Fibroblast of mammary gland (primary cell): ENCODE measurements at places on chromosomes 2 and 18.
A peak's percentile ranks its signal among the peaks of the same experiment; 100 is the strongest.

DNA sequence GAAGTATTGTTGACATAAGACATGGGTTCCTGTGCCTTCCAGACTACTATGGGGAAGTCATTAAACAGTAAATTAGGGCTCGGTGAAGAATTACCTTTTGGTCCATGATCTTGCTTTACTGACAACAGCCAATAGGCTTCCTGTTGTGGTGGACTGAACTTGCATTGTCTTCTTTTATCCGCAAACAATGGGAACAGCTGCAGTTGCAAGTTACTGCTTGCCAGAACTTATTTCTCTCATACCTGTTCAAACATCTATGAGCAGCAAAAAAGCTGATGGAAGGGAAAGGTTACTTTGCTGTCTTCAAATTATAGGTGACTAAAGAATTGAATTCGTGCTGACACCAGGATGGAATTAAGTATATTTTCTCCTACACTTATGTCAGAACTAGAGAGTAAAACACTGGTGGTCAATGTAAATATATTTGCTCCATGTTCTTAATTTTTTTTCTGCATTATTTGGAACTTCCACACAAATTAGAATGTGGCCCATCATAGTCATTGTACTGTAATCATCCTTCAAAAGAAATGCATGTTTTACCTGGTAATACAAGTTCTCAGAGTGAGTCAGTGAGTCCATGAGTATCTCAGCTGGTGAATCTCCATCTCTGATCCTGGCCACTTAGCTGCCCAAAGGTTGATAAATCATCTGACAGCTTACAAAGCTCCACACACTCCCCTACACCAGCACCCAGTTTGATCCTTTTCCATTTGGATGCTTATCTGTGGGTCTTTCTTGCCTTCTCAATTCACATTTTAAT, 37.3 kb upstream of the RNF152 start:
- DNase-seq = no peak

- DNase-seq = no peak
Measured at GRCh38 chr18:62904396-62905285, 189.3 kb downstream of the PHLPP1 start.

DNA sequence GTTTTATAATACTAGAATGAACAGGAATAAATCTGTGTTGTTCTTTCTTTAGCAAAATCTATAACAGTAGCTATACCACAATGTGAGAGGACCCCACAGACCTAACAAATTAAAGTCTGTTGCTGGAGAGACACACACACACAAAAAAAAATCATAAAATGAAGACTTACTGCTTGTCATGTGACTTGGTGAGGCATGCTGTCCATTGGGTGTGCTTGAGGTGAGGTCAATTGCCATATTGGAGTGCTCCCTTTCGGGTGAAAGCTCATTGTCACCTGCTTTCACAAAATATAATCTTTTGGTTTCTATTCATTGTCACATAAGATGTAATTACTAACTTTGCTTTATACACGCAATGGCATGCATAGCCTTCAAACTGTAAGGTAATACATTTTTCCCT, 3.9 kb downstream of the IKZF2 start:
- DNase-seq = no peak

GRCh38 chr18:68461481-68462018, 253.4 kb downstream of the TMX3 start:
- DNase-seq = no peak

GRCh38 chr2:75041731-75042600, 83.5 kb downstream of the POLE4 start:
- no peak for DNase-seq

DNA sequence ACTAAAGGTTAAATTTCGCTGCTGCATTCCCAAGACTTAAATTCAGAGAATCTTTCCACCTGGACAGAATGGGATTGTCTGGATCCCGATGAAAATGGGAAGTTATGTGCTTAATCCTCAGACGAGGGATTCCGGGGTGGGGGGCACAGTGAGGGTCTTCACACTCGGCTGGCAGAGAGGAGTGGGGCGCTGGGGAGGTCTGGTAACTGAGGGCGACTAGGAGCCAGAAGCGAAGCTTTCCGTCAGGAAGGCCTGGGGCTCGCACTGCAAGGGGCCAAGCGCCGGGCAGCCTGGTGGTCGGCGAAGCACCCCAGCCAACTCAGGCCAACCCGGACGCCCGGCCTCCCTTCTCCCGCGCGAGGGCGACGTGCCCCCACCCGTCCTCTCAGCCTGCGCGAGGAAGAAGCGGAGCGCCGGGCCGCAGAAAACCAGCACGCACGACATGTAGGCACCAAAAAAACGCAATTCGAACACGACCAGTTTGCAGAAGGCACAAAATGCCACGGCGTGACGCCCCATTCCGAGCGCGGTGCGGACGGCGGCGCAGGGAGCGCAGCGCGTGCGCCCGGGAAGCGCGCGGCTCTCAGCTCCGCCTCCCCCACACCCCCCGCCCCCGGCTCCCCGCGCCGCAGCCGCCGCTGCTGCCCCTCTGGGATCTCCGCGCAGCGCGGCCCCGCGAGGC, 188.1 kb downstream of the ZEB2 start:
- no peak for DNase-seq

DNA sequence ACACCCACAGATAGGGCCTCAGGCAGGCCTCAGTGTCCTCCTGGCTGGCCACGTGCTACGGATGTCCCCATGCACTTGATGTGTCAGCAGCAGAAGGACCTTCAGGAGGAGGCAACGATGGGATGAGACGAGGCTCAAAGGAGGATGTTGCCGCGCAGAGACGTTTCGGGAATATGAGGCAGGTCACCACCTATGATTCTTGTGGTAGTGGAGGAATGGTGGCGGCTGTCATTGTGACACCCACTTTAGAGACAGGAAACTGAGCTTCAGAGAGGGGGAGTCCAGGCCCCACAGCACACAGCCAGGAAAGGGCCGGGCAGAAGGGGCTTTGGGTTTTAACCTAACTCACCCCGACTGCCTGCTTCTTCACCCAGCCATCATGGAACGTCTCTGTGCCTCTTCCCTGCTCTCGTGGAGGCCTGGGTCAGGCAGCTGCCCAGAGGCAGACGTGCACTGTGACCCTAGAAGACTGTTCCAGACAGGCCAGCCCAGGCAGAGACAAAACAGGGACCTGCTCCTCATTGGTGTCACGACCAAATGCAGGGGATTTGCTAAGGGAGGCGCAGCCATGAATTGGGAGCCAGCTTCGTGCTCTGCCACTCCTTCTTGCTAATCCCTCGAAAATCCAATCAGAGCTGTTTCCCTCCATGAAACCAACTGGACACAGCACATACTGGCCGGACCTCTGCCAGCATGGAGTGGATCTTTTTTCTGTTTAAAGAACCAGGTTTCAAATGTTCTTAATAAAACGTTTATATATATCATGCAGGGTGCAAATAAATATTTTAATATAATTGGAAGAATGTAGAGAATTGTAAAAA, 169.2 kb downstream of the ASB1 start:
- no peak for DNase-seq

DNA sequence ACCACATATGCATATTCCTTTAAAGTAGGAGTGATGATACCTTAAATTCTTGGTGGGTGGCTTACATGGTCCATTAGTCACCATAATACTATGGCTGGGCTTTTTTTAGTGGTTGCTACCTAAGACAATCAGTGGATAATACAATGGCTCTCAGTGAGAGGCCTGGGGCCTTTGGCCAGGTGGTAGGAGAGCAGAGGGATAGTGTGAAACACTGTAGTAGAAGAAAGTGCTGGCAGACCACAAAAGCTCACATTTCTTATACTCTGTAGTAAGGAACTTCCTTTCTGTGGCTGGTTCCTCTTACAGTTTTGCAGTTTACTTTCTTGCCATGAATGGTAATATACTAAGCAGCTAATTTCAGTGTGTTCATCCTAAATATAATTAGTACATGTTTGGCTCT, 583.5 kb downstream of the XIRP2 start:
- no peak for DNase-seq

- DNase-seq = no peak
Measured at GRCh38 chr18:46214435-46214834, 110.2 kb downstream of the HAUS1 start.

GRCh38 chr2:99679518-99679917, 189.7 kb upstream of the REV1 start:
- DNase-seq = no peak

GRCh38 chr2:23023722-23024121, 361.3 kb upstream of the KLHL29 start:
- DNase-seq = no peak

DNA sequence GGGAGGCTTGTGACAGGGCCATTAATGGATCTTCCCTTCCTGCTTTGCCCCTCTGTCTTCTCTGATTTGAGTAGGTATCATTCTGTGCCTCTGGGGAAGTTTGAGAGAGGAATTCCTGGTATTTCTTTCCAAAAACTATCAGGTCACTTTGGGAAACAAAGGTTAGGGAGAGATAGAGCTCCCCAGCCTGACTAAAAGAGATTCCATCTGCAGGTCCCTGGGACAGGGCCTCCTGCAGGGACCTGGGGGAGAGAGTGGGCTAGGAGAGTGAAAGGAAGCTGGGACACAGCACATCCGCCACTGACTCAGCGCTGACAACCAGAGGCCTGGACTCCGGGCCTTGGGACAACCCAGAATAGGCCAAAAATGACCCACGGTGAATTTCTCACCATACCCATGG, 6.4 kb downstream of the GALNT14 start:
- DNase-seq = no peak

DNA sequence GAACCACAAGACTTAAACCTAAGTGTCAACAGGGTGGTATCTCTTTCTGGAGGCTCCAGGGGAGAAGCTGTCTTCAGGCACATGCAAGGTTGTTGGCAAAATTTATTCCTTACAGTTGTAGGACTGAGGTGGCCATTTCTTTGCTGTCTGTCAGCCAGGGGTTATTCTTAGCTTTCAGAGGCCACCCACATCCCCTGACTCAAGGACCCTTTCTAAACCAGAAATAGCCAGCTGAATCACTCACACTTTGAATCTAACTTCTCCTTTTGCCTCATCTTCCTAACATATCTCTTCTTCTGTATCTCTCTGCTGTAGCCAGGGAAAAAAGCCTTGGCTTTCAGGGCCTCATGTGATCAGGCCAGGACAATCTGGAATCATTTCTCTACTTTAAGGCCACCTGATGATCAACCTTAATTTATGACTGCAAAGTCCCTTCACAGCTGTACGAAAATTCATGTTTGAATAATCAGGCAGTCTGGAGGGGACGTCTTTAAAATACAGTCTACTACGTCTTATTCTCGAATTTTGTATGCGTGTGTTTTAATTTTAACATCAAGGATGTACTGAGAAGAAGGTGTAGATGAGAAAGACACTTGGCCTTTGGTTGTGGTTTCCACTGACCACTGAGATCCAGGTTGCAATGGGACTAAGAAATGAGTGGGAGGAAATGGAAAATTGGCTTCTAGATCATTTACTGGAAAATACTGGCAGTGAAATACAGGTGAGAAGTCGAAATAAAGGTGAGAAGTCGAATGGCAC, 90.4 kb downstream of the DOCK10 start:
- DNase-seq = no peak

DNA sequence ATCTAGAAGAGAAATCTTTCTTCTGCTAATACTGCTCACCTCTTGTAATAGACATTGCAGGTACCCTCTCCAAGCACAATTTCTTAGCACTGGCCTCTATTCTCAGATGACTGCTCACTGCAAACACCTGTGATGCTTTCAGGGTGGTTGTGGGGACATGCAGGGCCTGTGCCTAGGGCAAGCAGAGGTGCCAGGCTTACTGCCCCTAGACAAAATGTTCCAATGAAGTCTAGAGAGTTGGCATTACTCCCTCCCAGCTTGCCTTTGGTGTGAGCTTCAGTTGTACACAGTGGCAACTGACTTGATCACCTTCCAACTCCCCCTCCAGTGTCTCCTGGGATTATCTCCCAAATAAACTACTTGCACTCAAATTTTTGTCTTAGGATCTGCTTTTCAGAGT, 12.9 kb upstream of the TXNDC2 start:
- DNase-seq = no peak

- DNase-seq = no peak
Measured at GRCh38 chr2:17960925-17961324, 82.5 kb downstream of the KCNS3 start.

GRCh38 chr18:51193621-51194287, 3.7 kb downstream of the MEX3C start:
- peak; percentile 54 for DNase-seq

DNA sequence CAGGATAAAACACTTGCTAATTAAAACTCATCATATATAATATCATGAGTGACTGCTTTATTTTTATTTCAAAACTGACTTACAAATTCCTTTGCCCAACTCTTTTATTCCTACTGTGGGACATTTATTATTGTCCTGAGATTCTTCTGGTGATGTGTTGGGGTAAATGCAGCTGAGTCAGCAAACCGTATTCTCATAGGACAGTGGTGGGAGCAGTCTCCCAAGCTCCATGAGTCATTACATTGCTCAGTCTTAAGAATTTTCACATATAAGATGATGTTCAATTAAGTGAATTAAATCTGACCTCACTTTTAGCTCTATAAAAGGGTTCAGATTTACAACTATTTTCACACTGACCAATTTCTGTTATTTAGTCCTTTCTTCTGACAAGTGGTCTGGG, 1530.7 kb downstream of the LRP1B start:
- peak; percentile 93 for DNase-seq

- DNase-seq = no peak
Measured at GRCh38 chr2:181992776-181993175, 7.1 kb downstream of the PPP1R1C start.

DNA sequence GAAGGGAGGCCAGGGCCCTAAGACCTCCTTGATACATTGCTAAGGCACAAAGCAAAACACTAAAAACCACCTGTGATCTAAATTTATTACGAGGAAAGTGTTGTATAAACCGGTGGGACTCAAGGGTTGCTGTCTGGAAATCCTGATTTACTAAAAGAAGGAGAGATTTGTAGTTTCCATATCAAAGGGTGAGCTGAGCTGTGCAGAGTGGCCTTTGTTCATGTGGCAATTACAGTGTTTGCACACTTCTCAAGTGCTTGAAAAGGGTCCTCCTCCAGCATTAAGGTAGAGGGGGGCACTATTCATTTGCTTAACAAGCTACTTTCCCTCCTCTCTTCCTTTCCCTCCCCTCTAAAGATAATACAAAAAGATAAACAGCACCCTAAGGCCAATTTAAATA, 30.5 kb upstream of the ITGA4 start:
- no peak for DNase-seq

GRCh38 chr2:201751566-201751965, 29.2 kb downstream of the ALS2 start:
- DNase-seq = no peak

- DNase-seq = no peak
Measured at GRCh38 chr2:182069908-182070307, 84.3 kb downstream of the PPP1R1C start.

DNA sequence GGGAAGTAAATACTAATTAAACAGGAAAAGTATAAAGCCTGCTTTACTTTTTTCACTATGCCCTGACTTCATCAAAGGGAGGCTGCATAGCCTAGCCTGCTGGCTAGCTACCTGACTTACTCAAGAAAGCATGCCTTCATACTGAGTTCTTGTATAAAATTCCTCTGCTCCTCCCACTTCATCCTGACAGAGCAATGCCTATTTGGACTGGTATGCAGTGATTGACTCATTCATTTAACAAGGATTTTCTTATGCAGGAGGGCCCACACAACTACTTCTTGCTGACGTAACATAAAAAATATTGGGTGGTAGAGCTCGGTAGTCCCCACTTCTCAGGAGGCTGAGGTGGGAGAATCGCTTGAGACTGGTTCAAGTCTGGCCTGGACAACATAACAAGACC, 70.5 kb downstream of the PRPF40A start:
- peak; percentile 90 for DNase-seq

GRCh38 chr2:200703127-200703925, 108.4 kb upstream of the BZW1 start:
- DNase-seq = peak; percentile 81

GRCh38 chr2:174025271-174026121, 60.3 kb upstream of the SP3 start:
- DNase-seq = peak; percentile 99

GRCh38 chr2:117902933-117903332, 88.4 kb downstream of the DDX18 start:
- DNase-seq = no peak
